ENCODE measurements at places on chromosomes 1 and 21.

GRCh38 chr21:39579734-39580332 is 32.9 kb upstream of the B3GALT5 start:
- no peak for DNase-seq

GRCh38 chr1:65717815-65718454 is 74.8 kb upstream of the PDE4B start:
- DNase-seq, result no peak

DNA sequence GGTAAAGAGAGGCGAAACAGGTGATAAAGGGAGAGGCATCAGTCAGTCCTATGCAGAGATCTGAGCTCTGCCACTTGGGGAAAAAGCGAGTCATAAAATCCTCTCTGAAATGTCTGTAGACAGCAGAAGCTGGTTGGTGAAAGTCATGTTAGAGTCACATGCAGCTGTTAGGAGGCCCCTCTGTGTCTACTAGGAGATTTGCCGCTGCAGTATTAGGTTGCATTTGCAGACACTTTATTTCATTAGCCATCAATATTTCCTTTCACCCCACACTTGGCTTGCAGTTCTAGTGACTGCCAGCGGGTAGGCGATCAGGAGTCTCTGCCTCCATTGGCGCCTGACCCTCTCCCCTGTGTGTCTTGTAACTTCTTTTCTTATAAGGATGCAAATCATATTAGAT is 16.2 kb downstream of the ATP1A4 start:
- DNase-seq, result no peak

- no peak for DNase-seq
These were observed 26.0 kb upstream of the NADK start for GRCh38 chr1:1804301-1804700.

DNA sequence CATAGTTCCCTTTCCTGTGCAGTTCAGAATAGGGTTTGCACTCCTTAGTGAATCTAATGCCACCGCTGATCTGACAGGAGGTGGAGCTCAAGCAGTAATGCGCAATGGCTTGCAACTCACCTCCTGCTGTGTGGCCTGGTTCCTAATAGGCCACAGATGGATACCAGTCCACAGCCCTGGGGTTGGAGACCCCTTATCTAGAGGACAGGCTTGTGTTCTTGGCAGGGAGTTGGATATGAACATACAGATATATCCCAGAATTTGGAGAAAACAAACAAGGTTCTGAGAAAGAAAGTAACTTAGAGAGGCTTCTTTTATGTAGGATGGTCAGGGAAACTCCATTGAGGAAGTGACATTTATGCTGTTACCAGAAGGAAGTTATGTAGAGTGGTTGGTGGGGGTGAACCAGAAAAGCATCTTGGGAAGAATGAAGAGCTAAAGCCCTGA is 5.1 kb upstream of the PTPRC start:
- no peak for DNase-seq

DNA sequence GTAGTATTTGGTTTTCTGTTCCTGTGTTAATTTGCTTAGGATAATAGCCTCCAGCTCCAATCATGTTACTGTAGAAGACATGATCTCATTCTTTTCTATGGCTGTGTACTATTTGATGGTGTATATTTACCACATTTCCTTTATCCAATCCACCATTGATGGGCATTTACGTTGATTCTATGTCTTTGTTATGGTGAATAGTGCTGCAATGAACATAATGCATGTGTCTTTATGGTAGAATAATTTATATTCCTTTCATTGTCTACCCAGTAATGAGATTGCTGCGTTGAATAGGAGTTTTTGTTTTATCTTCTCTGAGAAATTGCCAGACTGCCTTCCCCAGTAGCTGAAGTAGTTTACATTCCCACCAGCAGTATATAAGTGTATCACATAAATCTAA is 538.8 kb downstream of the LRRIQ3 start:
- no peak for DNase-seq

GRCh38 chr1:228209657-228210056 is 1.8 kb downstream of the OBSCN start:
- DNase-seq, result no peak

GRCh38 chr21:14438211-14438610 is 55.3 kb upstream of the HSPA13 start:
- DNase-seq, result no peak

DNA sequence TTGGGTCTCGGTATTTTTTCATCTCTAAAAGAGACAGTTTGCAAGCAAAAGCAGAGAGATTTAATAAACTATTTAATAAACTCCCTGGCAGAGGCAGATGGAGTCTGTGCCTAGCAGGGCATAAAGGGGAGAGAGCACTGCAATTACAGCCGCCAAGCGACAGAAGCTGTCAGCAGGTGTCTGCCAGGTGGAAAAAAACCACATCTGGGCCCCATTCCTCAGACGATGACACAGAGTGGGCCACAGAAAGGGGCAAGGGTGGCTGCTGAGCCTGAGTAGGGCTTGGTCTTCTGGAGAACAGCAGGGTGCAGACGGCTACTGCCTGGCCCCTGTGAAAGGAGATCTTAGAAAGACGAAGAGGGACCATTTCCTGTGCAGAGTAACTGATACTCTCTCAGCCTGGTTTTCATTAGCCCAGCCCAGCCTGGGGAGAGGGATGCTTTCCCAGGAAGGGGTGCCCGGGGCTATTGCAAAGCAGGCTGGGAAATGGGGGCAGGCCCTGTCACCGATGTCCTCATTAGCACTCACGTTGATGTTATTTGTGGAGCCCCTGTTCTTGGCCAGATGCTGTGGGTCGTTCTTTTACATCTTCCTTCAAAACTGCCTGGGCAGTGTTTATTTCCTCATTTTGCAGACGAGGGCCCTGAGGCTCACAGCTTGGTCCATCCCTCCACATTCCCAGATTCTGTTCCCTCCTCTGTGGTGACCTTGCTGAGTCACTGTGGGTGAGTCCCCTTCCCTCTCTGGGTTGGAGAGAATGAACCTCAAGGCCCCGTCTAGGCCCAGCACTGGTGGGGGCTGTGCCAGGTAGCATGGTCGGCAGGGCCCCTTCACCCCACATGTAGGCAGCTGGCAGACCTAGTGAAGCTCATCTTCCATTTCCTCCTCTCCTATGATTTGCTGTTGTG is 472.7 kb downstream of the PTPRU start:
- no peak for DNase-seq

DNA sequence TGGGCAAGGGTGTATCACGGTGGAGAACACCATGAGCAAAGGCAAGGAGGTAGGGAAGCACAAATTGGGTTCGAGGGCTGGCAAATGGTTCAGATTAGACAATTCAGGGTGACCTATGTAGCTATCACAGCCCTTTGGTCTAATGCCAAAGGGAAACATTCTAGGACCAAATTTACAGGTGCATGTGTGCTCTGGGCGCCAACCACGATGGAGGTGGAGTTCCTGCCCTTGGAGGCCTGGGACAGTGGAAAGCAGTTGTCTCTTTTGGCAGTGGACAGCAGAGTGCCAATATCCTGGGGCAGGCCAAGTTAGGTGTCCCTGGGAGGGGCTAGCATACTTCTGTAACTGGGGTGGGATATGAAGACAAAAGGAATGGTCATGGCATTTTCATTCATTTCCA is 40.1 kb downstream of the IGFN1 start:
- DNase-seq, result no peak

DNA sequence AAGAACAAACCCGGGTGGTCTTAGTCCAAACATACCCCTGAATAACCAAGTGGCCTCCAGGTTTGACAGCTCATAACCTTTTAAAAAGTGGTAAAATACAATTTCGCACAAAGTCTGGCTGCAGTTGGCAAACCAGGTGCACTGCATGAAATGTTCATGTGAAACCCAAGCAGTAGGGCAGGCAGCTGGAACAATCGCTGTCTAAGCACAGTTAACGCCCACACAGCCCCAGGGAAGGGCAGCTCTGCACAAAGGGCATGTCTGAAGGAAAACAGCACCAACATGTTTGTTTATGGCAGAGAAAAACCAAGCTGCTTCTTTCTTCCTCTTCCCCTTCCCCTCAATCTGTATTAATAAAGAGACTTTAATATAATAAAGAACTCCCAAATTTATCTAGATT is 49.5 kb downstream of the KIAA1614 start:
- DNase-seq, result no peak

- DNase-seq, result no peak
These were observed 8.8 kb upstream of the RNPC3 start for GRCh38 chr1:103516693-103517092.

GRCh38 chr1:21839337-21840037 is 27.4 kb downstream of the LDLRAD2 start:
- DNase-seq, result no peak
